ENCODE measurements at places on chromosomes 2 and 18.

DNA sequence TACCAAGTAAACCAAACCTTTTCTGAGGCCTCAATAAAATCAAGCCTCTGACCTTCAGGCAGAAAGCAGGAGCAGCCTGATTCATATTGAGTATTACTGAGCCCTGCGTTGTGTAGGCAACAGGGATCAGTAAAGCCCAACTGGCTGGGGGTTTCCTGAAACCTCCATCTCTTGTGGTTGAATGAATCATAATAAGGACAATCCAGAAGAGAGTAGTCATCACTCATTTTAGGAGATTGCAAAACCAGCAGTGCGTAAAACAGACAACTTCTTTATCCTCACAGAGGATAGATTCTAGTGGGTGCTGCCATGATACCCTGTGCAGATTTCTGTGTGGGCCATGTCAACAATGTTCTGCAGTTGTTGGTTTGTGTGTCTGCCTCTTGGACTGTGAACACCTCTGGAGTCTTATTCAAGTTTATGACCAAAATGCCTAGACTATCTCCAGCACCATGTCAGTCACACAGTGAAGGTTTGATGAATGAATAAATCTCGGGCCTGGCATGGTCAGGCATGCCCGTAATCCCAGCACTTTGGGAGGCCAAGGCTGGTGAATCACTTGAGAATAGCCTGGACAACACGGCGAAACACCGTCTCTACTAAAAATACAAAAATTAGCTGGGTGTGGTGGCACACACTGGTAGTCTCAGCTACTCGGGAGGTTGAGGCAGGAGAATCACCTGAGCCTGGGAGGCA lies 51.8 kb upstream of the RAB27B start:
- no peak for DNase-seq

DNA sequence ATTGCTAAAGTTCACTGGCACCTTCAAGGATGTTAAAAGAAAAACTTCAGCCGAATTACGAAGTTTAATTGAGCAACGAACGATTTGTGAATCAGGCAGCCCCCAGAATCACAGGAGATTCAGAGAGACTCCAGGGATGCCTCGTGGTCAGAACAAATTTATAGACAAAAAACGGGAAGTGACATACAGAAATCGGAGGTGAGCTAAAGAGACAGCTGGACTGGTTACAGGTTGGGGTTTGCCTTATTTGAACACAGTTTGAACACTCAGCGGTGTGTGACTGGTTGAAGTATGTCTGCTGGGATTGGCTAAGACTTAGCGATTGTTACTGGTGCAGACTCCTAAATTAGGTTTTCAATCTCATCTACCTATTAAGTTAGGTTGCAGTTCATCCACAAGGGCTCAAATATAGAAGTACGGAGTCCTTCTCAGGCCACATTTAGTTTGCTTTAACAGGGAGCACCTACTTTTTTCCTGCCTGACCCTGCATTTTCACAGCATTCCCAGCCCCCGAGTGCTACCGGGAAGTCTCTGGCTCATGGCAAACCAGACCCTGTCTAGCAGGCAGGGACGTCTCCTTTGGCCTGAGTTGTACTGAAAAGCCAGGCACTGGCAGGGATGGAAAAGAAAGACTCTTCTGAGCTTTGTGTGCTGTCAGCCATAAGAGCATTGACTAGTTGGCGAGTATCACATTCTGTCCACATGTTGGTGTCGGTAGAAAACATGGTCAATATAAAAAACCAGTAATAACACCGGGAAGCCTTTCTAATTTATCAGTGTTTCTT lies 41.1 kb downstream of the CDCA7 start:
- no peak for DNase-seq

DNA sequence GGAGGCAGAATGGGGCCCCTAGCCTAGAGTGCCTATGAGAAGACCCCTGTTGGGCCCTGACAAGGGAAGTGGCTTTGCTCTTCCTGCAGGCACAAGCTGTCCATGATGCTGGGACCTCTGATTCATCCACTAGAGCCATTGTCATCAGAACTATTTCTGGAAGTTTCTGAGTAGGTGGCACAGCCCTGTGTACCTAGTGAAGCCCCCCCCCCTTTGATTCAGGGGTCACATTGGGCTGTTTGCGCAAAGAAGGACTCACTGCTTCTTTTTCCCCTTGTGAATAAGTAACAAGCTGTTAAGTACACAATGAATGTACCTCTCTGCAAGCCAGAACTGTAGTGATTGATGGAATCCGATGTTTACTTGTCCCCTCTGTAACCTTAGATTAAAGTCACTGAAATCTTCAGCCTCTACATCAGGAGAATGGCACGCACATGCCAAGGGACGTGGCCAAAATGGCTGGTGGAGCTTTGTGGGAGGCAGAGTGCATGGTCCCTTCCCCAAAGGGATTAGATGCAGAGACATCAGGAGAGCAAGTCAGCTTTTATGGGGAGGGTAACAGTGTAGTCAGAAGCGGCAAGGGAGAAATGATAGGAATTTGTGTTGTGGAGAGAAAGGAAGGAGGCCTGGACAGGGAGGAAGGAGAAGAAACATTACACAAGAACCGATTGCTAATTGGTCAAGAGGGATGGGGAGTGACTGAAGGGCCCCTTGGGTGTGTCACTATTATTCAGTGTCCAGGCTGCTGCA lies 267.6 kb upstream of the RAB12 start:
- DNase-seq, result no peak

- no peak for DNase-seq
These were observed 50.4 kb downstream of the GATA6 start for GRCh38 chr18:22219568-22220355.

GRCh38 chr18:42053188-42053781 lies 98.3 kb downstream of the PIK3C3 start:
- no peak for DNase-seq

DNA sequence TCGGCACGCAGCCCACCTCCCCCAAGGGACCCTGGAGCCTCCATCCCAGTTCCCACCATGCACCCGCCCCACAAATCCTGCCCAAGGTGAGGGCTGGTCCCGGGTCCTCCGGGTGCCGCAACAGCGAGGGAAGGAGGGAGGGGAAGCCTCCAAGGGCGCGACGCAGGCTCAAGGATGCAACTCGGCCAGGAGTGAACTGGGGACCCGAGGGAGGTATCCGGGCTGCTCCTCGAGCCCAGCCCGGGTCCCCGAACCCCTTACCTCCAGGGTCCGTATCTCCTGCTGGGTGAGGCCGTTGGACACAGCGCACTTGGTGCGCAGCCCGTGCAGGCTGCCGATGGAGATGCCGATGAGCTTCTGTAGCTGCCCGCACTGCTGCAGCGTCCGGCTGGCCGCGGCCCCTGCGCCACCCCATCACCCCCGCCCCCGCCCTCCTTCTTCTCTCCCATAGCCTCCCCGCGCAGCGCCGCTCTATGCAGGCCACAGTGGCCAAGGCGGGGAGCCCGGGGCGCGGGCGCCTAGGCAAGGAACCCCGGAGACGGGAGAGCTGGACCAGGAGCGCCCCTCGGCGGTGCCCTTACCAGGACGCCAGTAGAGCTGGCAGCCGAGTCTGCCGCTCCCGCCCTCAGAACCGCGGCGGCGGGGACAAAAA lies 124.1 kb downstream of the ANKRD30BL start:
- DNase-seq, result no peak

GRCh38 chr2:108069515-108070310 lies 83.4 kb downstream of the SLC5A7 start:
- no peak for DNase-seq
